Neural progenitor cell (in vitro differentiated cells): ENCODE measurements at places on chromosomes 12 and 14. TPM values are rescaled to one million over a fixed set of nuclear protein-coding genes. Genes with fewer than 3 reads are reported as not detected.

DNA sequence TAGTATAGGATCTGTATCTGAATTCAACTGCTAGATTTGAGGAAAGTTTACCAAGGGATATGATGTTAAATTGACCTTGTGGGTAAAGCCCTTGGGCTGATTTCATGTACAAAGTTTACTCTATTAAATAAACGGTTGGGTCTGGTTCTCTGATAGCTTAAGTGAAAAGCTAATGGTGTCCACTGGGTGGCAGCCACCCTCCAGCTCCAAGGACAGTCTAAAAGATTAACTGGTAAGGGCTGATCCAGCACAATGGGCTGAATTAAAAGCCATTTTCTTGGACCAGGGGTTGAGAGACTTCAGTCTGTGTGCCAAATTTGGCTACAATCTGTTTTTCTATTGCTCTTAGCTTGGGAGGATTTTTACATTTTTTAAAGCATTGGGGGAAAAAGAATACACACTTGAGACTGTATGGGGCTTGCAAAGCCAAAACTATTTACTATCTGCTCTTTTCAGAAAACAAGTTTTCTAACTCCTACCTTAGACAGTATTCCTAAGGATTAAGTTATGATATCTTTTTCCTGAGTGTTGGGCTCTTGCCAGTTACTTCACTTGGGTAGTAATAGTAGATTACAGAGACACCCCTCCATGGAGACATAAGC is 116.5 kb downstream of the GPHN start:
- peak; percentile 79 for DNase-seq

The ANKS1B gene
- total RNA-seq, result 4.5 and 7.9 TPM in 2 replicates

- DNase-seq, result no peak
Observed at GRCh38 chr12:111193496-111193895, 175.4 kb downstream of the PHETA1 start.

GRCh38 chr12:7485095-7485494 is 18.5 kb downstream of the CD163 start:
- DNase-seq, result no peak

The TUNAR gene
- 13.3 and 14.1 TPM in 2 replicates for total RNA-seq

- DNase-seq, result no peak
Observed at GRCh38 chr14:65095633-65096205, 6.6 kb downstream of the MAX start.

- DNase-seq, result no peak
Observed at GRCh38 chr12:132171968-132172521, 27.8 kb downstream of the NOC4L start.

DNA sequence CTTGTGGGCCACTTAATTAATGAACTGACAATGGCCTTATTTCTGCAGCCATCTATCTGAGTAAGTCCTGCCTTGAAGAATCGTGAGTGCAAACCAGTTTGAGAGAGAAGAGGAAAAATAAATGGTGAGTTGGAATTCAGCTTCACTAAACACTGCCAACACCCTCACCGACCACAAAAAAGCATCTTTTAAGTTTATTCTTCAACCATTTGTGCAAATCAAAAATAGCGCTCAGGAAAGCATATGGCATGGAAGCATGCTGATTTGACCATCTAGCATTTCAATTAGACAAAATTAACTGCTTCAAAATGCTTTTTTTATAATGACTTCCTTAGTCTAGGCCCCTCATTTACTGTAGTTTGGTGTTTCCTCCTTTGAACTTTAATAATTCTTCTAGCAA is 294.0 kb downstream of the PPFIA2 start:
- no peak for DNase-seq

The TMTC2 gene
- 21.0 and 25.5 TPM in 2 replicates for total RNA-seq

- DNase-seq, result no peak
Observed at GRCh38 chr12:52247622-52248540, 14.8 kb downstream of the KRT7 start.

The ISM2 gene
- 0.07 and 0.12 TPM in 2 replicates for total RNA-seq

- DNase-seq, result no peak
Observed at GRCh38 chr12:92185052-92185451, 39.4 kb upstream of the BTG1 start.

DNA sequence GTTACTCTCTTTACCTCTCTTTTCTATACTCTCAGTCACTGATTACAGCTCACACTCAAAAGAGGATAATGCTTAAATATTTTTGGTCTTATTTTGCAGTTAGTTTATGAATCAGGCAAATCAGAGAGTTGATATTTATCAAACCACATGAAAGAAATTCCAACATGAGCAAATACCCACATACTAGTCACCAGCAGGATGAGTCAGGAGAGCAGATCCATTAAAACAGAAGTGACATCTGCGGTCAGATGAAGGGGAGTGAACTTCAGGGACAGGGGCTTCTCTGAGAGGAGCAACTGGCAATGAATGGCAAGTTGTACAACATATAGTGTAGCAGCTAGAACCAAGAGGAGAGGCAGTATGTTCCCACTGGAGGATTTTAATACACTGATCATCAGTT is 258.7 kb downstream of the SYT10 start:
- no peak for DNase-seq

DNA sequence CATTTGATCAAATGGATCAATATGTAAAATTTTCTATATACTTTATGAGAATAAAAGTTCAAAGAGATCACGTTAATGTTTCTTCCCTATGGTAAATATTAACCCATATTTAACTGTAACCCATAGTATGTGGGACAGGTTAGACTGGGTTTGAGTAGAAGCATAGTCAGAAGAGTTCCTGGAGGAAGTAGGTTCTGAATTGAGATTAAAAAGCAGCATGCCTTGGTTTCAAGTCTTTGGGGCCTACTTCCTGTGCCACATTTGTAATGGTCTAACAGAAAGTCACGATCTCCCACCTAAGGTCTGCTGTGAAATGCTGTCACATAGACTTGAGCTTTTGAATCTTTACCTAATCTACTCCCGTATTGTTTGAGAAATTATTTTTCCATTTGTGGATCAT is 63.8 kb downstream of the FIGNL2 start:
- no peak for DNase-seq

DNA sequence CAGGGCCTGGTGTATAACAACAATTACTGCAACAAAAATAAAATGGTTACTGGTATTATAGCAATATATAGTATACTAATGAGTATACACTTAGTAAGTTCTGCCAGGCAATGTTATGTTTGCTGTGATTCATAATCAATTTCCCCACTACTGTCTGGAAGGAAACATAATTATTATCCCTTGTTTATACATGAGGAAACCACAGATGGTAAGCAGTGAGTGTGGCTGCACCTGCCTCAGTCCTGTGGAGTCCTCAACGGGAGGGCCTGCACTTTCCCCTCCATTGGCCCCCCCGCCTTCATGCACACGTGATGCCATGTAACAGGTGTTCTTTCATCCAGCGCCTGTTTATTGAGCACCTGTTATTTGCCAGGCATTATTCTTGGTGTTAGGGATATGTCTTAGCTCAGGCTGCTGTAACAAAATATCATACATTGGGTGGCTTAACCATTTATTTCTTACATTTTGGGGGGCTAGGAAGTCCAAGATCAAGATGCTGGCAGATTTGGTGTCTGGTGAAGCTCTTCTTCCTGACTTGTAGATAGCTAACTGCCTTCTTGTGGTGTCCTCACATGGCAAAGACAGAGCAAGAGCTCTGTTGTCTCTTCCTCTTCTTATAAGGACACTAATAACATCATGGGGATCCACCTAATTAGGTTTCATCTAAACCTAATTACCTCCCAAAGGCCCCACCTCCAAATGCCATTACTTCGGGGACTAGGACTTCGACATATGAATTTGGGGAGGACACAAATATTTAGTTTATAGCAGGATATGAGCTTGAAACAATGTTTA is 59.5 kb upstream of the CHGA start:
- no peak for DNase-seq

The ALDH1L2 gene
- 0.13 and 0.68 TPM in 2 replicates for total RNA-seq

The HCFC2 gene
- 4.2 and 4.6 TPM in 2 replicates for total RNA-seq

DNA sequence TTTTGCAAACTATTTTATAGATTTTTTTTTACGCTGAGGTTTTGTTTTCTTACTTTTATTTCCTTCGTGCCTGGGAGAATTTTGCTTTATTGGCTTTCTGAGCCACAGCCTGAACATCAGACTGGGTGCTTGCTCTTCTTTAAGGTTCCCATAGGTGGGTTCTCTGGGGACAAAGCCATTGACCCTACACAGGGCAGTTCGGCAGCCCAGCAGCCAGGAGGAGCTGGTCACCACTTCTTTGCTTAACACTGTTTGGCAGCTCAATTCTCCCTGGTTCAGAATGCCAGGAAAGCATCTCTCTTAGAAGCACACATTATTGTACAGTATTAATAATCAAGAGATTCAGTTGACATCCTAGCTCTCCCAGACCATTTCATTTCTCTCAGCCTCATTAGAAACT is 140.8 kb upstream of the NEDD1 start:
- peak; percentile 26 for DNase-seq

GRCh38 chr12:110704231-110704630 is 15.3 kb upstream of the HVCN1 start:
- DNase-seq, result no peak

DNA sequence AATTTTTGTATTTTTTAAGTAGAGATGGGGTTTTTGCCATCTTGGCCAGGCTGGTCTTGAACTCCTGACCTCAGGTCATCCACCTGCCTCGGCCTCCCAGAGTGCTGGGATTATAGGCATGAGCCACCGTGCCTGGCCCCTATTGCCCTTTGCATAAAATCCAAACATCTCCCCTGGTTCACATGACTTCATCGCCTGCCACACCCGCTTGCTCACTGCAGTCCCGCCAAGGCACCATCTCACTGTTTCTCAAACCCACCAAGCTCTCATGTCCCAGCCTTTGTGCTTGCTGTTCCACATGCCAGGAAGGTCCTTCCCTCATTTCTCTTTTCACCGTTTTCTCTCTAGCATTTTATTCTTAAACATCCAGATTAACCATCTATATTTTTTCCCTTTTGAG is 9.7 kb downstream of the RHOF start:
- DNase-seq, result no peak

The GABARAPL1 gene
- 38.9 and 39.3 TPM in 2 replicates for total RNA-seq

The KLRC4 gene
- total RNA-seq, result not detected in 2 replicates

The NANOG gene
- total RNA-seq, result not detected in 2 replicates

GRCh38 chr12:45088608-45089007 is 37.7 kb upstream of the DBX2 start:
- no peak for DNase-seq

- no peak for DNase-seq
Observed at GRCh38 chr12:106051853-106052531, 86.8 kb downstream of the NUAK1 start.

DNA sequence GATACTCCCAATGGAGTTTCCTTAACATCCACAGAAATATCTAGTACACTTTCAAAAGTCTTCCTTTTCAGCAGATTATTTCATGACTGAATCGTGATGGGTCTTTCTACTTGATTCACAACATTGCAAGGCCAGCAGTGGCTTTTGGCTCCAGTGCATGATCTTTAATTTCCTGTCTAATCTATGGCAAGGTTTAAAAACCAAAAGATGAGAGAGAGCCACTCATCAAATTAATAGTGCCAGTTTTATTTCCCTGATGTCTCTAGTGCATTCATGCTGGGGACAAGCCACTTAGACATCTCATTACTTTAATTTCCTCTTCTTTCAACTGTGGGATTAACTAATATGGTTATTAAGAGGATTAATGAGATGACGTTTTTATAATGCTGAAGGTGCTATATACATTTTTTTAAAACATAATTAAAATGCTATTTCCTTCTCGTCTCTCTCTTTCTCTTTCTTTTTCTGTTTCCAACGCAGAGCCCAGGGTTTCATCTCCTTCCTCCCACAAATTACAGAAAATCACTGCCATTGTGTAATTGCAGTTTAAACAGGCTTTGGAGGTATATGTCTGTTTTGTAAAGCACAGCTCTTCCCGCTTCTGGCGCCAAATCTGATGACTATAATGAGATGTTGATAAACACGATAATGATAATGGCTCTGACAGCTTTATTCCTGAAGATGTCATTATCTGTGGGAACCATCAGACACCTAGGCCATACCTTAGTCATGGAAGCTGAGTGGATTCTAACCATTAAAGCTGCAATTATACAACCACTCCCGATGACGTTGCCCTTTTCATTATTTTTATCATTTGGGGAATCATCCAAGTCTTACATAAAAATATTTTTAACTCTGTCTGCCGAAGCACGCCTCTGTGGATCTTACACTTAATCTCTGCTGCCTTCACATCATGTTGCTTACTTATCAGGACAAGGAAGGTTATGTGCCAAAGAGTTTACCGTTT is 103.1 kb upstream of the PPM1H start:
- DNase-seq, result no peak

The STXBP6 gene
- 5.9 and 11.0 TPM in 2 replicates for total RNA-seq

The CLEC2D gene
- 10.3 and 18.7 TPM in 2 replicates for total RNA-seq

The SRSF5 gene
- 486 and 664 TPM in 2 replicates for total RNA-seq

- DNase-seq, result no peak
Observed at GRCh38 chr12:47851303-47851952, 31.7 kb upstream of the HDAC7 start.

DNA sequence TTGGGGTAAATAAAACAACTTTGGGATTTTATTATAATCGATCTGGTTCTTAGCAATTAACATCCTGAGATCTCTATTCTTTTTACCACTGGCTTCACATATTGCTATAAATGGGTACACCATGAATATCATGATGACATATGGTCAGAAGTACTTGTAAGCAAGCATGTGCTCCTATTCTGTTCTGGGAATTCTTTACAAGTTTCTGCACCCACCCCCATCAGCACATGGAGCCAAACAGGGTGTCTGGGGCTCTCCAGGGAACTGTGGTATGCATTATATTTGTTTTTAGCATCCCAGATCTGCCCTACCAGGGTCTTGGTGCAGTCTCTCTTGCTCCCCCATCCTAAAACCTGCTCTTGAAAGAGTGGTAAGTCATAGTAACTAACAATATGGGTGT is 31.3 kb downstream of the DMAC2L start:
- DNase-seq, result no peak

DNA sequence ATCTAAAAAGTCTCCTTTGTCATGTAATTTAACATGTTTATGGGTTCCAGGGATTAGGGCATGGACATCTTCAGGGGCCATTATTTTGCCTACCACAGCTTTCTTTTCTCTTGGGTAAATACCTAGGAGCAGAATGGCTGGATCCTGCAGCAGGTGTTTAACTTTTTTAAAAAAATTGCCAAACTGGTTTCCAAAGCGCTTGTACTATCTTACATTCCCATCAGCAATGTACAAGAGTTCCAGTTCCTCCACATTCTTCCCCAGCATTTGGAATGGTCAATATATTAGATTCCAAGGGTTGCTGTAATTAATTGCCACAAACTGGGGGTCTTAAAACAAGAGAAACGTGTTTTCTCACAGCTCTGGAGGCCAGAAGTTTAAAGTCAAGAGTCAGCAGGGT is 27.7 kb upstream of the MYL2 start:
- no peak for DNase-seq

The ACOT6 gene
- not detected in 2 replicates for total RNA-seq

DNA sequence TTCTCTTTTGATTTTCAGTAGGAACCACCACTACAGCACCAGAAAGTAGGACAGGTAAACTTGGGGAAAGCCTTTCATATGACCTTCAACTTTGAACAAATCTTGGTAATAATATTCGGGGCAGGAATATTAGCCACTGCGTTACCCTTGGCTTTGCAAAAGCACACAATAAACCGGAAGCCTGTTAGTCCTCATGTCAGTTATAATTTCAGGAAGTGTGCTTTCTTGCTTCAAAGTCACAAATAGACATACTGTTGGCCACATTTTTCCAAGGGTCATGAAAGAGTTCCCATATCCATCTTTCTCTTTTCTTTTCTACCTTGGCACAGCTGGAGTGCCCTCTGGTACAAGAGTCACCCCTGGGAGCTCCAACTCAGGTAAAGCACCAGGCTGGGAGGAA is 167.2 kb upstream of the CNTN1 start:
- DNase-seq, result no peak
